ENCODE measurements at places on chromosomes 3 and 15. TPM values are rescaled to one million over a fixed set of nuclear protein-coding genes. Genes with fewer than 3 reads are reported as not detected.

DNA sequence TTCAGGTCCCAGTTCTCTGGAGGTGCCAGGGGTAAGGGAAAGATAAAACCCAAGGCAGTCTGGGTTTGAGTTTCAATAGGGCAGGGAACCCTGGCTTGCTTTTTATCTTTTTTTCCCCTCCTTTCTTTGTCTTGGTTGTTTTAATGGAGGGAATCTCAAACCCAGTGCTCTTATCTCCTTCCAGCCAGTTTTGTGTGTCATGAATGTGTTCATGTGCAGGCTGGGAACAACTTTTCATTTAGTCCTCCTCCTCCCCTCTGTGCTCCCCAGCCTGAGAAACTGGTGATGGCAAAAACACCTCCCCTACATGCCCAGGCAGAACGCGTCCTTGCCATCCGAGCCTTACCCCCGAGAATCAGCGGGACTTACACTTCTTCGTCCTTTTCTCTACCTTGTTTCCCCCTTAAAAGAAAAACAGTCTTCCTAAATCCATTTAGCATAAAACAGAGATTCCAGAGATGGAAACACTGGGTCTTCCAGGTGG, 10.9 kb downstream of the SEMA3G start:
- no peaks in the 10 kb centered on the region for H3K36me3 ChIP-seq
- no peaks in the 10 kb centered on the region for H3K27me3 ChIP-seq
- no peak overlapping the region for H3K27ac ChIP-seq
- H3K4me1 ChIP-seq = peaks cover 1% of the 10 kb centered on the region
- no peak for DNase-seq

DNA sequence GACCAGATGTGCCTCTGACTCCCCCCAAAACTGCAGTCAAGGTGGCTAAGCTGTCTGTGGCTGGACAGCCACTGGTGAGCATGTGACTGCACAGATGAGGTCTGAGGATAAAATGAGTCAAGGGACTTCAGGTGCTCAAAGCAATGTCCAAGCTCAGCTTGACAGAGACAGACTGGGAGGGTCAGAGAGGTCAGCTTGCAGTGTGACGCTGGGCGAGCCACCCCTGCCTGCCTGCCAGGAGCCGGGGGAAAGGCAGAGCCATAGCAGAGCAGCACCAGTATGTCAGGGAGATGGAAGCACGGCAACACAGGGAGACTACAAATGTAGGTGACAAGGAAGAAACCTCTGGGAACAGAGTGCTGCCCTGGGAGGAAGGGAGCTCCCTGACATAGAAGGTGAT, 399.4 kb downstream of the OCA2 start:
- no peak overlapping the region for H3K4me3 ChIP-seq
- no peaks in the 10 kb centered on the region for H3K36me3 ChIP-seq
- H3K27ac ChIP-seq = no peak overlapping the region

- H3K4me3 ChIP-seq = no peak overlapping the region
- DNase-seq = no peak
- H3K27ac ChIP-seq = no peak overlapping the region
- peaks cover 15% of the 10 kb centered on the region for H3K36me3 ChIP-seq
- peaks cover 5% of the 10 kb centered on the region for H3K27me3 ChIP-seq
These were observed 58.2 kb downstream of the FNDC3B start for GRCh38 chr3:172097585-172097984.

GRCh38 chr15:70643106-70643782, 120.1 kb downstream of the UACA start:
- H3K27ac ChIP-seq = no peak overlapping the region
- H3K4me1 ChIP-seq = no peaks in the 10 kb centered on the region
- peaks cover 26% of the 10 kb centered on the region for H3K27me3 ChIP-seq
- no peak overlapping the region for H3K4me3 ChIP-seq
- no peak for DNase-seq
- H3K36me3 ChIP-seq = no peaks in the 10 kb centered on the region

DNA sequence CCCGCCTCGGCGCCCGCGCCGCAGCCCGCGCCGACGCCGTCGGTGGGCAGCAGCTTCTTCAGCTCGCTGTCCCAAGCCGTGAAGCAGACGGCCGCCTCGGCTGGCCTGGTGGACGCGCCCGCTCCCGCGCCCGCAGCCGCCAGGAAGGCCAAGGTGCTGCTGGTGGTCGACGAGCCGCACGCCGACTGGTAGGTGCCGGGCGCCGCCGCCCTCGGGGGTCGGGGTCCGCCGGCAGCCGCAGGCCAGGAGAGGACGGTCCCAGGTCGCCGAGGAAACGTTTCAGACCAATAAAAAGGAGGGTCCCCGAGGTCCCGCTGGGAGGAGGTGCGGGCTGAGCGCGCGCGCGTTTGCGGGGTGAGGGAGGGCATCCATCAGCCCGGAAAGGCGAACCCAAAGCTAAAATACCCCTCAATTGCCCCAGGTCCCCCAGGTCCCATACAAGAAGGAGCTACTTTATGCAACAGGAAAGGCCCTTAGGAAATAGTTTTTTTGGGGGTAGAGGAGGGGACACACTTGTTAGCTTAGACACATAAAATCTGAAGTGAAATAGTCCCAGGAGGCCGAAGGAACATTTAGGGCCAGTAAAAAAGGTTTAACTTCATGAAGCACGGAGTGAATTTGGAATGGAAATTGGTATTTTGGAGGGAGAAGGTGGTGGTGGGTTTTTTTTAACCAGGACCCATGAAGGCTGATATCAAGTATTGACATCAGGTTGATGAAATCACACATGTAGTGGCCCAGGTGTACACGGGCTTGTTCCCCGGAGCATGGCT, 739 bp downstream of the SYN2 start:
- H3K4me3 ChIP-seq = no peak overlapping the region
- DNase-seq = no peak
- no peaks in the 10 kb centered on the region for H3K4me1 ChIP-seq
- peaks cover 2% of the 10 kb centered on the region for H3K36me3 ChIP-seq
- H3K27ac ChIP-seq = no peak overlapping the region
- peaks cover 66% of the 10 kb centered on the region for H3K27me3 ChIP-seq

DNA sequence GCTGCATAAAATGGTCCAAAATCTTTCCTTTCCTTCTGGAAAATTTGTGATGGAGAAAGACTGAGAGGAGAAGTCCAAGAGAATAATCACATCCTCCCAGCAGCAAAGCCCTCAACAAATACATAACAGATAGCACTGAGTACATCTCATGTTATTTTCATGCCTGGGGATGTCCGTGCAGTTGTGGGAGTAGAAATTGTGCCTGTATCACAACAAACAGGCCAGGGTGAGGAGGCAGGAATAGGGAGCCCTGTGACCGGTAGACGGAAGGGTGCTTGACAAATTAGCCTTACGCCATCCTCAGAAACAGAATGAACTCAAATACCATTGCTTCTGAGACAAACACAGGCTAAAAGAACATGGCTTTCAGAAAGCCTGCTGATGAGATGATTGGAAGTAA, 333.2 kb upstream of the UMPS start:
- peaks cover 9% of the 10 kb centered on the region for H3K27me3 ChIP-seq
- H3K4me3 ChIP-seq = no peak overlapping the region
- H3K4me1 ChIP-seq = no peaks in the 10 kb centered on the region
- H3K36me3 ChIP-seq = no peaks in the 10 kb centered on the region

DNA sequence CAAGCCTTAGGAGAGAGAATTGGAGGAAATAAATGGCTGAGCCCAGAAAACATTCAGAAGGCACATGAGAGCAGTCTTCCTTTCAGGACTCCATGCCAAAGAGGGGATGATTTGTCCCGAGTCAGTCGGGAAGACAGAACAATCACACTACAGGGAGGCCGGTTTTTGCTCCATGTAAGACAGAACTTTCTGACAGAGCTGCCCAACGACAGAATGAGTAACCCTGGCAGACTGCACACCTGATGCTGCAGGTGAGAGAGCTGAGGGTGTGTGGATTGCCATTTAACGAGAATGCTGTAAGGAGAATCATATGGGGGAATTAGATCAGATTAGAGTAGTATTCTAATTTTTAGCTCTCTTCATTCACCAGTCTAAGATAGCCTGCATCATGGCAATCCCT, 533.0 kb downstream of the EPHB1 start:
- H3K4me1 ChIP-seq = no peaks in the 10 kb centered on the region
- no peaks in the 10 kb centered on the region for H3K36me3 ChIP-seq
- no peak overlapping the region for H3K27ac ChIP-seq
- no peak overlapping the region for H3K4me3 ChIP-seq
- DNase-seq = no peak

- peak overlapping the region; percentile 96 for H3K4me3 ChIP-seq
- no peaks in the 10 kb centered on the region for H3K27me3 ChIP-seq
- peak overlapping the region; percentile 99 for H3K27ac ChIP-seq
- H3K36me3 ChIP-seq = peaks cover 35% of the 10 kb centered on the region
- no peak for DNase-seq
- peaks cover 47% of the 10 kb centered on the region for H3K4me1 ChIP-seq
These were observed 589 bp downstream of the ANAPC13 start for GRCh38 chr3:134485075-134485717.

GRCh38 chr3:25856902-25857518, 67.1 kb downstream of the OXSM start:
- peak; percentile 31 for DNase-seq
- H3K4me1 ChIP-seq = peaks cover 5% of the 10 kb centered on the region
- no peaks in the 10 kb centered on the region for H3K36me3 ChIP-seq
- H3K4me3 ChIP-seq = no peak overlapping the region
- no peaks in the 10 kb centered on the region for H3K27me3 ChIP-seq

DNA sequence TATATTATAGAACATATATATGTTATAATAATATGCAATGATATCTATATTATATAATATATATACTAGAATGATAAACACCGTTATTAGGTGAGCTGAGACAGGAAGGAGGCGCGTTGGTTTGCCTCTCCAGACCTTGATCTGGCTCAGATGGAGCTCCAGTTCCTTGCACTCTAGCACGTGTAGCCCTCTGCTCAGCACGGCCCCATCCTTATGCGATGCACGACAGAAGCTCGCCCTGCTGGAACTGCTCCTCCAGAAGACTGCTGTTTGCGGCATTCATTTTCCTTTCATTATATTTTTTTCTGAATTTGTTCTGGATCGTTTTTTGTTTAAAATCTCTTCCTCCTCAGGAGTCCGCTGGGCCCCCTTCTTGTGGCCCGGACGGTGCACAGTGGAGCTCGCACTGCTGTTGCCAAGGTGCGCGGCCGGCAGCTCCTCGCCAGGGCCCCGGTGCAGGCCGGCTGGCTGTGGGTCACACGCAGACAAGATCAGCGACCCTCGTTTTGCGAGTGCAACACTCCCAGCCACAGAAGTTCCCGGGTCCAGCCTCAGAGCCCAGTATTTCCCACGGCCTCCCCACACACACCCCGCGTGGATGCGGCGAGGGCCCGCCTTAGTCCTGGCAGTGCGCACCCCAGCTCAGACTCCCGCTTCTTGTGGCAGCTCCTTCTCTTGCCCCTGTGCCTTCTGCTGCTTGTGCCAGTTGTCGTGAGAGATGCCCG, 112.2 kb downstream of the CHL1 start:
- no peak for DNase-seq
- peaks cover 4% of the 10 kb centered on the region for H3K27me3 ChIP-seq
- no peak overlapping the region for H3K4me3 ChIP-seq
- no peak overlapping the region for H3K27ac ChIP-seq

DNA sequence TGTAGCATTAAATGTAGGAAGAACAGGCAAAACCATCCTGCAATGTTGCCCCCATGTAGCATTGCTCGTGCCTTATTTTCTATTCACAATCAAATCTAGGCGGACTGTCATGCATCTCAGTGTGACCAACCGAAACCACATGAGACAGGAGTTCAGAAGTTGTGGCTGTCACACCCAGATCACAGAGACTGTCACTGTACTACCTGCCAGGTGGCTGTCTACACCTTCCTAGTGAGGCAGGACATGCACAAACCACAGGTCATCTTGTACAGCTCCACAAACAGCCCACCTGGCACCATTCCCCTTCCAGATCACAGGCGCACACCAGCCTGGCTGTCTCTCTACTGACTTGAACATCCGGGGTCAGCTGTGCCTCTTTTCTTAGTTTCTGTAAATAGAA, 392.8 kb downstream of the OCA2 start:
- no peaks in the 10 kb centered on the region for H3K27me3 ChIP-seq
- H3K4me1 ChIP-seq = no peaks in the 10 kb centered on the region
- DNase-seq = no peak
- no peak overlapping the region for H3K27ac ChIP-seq

DNA sequence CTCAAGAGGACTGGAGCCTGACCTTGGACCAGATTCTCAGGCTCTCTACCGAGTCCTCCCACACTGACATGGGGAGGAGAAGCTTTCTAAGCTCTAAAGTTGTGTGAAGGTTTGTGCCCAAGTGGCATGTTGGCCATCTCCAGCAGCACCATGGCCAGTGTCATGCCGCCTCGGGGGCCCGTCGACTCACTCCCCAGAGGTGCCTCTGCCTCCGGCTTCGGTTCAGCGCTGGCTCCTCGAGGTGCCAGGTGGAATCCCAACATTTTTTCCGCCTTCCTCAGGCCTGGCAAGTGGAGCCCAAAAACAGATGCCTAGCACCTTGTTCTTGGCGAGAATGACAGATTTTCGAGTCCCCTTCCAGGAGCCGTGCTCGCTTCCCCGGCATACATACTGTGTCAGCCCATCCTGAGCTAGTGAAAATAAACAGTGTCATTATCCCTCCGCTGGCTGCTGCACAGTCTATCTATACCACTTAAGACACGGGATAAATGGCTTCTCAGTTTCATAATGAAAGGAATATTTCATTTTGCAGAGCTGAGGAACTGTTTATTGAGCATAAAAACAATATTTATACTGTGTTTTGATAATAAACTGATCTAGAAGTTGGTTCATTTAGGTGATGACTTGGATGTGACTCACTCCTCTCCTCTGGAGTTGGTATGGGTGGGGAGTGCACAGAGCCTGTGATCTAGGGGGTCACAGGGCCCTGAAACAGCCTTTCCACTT, 328.5 kb upstream of the TLE3 start:
- H3K27me3 ChIP-seq = peaks cover 14% of the 10 kb centered on the region
- H3K27ac ChIP-seq = no peak overlapping the region
- peaks cover 18% of the 10 kb centered on the region for H3K36me3 ChIP-seq

TAGLN3 gene
- total RNA-seq = 0.33 TPM

PLOD2 gene
- 0.10 TPM for total RNA-seq

PPP1R2 gene
- 85.9 TPM for total RNA-seq

CCR8 gene
- total RNA-seq = 1.9 TPM

BTLA gene
- total RNA-seq = 43.1 TPM

CTSH gene
- total RNA-seq = 54.8 TPM
